ENCODE measurements at places on chromosomes 2 and 18.

- DNase-seq = no peak
Measured at GRCh38 chr2:125553768-125554167, 1102.2 kb upstream of the GYPC start.

GRCh38 chr18:22285361-22286140, 116.2 kb downstream of the GATA6 start:
- DNase-seq = no peak

- DNase-seq = no peak
Measured at GRCh38 chr2:3034396-3034795, 343.2 kb downstream of the EIPR1 start.

GRCh38 chr18:57835904-57836303, 32.8 kb upstream of the ATP8B1 start:
- DNase-seq = no peak

DNA sequence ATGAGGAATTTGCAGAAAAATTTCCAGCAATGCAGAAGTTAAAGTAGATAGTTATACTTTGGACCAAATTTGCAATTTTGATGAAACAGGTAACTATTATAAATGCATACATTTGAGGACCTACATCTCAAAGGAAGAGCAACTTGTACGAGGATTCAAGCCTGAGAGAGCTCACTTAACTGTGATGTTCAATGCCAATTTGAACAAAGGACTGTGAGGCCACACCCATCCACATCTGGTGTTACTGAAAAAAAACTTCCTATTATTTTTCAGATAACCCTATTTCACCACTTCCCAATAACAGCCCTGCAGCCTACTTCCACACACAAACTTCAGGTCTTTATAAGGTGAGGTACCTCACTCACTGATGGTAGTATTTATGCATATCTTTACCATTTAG, 203.5 kb upstream of the NABP1 start:
- no peak for DNase-seq

DNA sequence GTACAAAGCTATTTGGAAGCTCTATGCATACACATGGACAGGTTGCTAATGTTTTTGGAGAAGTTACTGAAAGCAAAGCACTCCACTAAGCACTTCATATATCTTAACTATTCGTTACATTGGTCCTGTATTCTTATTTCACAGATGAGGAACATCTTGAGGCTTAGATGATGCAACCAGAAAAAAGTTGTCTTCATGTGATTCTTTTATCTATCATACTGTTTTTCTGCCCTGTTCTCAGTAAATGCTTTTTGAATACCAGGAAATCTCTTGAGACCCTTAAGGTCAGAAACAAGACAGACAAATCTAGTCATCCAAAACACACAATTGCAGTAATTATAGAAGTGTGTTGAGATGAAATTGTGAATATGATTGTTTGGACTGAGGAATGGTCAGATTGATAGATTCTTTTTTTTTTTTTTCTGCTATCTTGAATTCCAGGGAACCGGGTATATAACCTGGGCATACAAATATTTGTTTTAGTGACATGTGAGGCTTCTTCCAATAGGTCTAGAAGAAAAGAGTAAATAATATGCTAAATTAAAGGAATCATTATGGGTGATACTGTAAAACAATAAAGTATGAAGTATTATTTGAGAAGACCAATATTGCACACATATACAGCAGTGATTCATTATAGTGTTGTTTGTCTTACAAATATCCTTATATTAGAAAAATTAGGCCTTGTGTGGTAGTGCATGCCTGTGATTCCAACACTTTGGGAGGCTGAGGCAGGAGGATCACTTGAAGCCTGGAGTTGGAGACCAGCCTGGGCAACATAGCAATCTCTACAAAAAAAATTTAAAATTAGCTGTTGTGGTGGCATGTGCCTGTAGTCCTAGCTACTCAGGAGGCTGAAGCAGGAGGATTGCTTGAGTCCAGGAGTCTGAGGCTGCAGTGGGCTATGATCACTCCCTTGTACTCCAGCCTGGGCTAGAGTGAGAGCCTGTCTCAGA, 33.7 kb downstream of the EHBP1 start:
- DNase-seq = peak; percentile 38

GRCh38 chr2:66772618-66773017, 337.7 kb downstream of the MEIS1 start:
- DNase-seq = no peak

- no peak for DNase-seq
Measured at GRCh38 chr2:215526341-215526740, 90.5 kb upstream of the FN1 start.

- DNase-seq = peak; percentile 70
Measured at GRCh38 chr18:6624271-6624660, 105.2 kb upstream of the ARHGAP28 start.

DNA sequence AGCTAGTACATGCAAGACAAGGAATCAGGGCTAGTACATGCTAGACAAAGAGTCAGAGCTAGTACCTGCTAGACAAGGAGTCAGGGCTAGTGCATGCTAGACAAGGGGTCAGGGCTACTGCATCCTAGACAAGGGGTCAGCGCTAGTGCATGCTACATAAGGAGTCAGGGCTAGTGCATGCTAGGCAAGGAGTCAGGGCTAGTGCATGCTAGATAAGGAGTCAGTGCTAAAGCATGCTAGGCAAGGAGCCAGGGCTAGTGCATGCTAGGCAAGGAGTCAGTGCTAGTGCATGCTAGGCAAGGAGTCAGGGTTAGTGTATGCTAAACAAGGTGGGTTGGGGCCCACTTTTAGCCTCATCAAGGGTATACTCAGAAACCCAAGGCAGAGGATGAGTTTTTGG, 90.1 kb upstream of the FAM136A start:
- no peak for DNase-seq

GRCh38 chr18:30556112-30556511, 486.4 kb downstream of the DSC3 start:
- DNase-seq = no peak

DNA sequence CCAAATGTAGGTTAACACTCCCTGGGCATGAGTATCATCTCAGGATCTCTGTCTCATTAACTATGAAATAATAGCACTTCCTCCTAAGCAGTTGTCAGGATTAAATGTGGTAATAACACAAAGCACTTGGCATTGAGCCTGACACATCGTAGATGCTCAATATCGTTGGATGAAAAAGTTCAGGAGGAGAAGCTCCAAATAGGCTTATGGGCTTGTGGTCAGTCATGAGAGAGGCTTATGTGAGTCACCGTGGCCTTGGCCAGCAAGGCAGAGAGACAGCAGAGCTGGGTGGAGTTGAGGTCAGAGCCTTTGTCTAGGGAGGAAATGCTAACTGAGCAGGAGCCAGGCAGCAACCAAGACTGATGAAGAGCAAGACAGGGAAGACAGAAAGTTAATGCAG, 68.3 kb upstream of the PPM1B start:
- DNase-seq = peak; percentile 97

DNA sequence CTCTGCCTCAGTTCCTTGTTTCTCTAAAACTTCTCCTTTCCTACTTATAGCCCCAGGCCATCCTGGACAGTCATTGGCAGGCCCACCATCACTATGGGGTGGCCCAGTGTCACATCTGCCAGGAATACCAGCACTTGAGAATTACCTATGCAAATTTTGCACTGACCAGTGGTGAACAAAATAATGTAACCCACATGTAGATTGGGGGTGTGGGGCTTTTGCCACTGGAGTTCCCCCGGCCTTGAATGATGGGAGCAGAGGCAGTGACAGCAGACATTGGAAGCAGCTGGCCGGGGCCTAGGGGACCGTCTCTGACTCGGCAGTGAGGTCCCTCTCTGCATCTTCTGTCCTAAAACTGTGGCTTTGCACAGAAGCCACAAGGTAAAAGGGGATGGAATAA, 24.9 kb upstream of the DNMT3A start:
- no peak for DNase-seq

DNA sequence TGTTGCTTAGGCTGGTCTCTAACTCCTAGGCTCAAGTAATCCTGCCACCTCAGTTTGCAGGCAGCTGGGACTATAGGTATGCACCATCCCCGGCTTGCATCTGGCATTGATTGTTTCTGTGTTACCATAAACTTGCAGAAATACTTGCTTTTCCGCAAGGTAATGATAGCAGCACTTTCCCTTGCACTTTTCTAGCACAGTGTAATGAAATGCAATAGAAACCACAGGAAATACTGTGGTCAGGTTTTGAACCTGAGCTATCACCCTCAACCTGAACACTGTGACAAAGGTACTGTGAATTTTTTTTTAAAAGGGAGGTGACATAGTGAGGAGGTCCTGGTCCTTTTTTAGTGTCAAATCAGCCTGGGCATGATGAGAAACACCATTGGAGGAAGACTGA, 38.3 kb downstream of the DHRS9 start:
- no peak for DNase-seq

- DNase-seq = no peak
Measured at GRCh38 chr2:29143657-29144056, 28.4 kb downstream of the CLIP4 start.

- no peak for DNase-seq
Measured at GRCh38 chr18:26059357-26059756, 31.1 kb downstream of the SS18 start.

DNA sequence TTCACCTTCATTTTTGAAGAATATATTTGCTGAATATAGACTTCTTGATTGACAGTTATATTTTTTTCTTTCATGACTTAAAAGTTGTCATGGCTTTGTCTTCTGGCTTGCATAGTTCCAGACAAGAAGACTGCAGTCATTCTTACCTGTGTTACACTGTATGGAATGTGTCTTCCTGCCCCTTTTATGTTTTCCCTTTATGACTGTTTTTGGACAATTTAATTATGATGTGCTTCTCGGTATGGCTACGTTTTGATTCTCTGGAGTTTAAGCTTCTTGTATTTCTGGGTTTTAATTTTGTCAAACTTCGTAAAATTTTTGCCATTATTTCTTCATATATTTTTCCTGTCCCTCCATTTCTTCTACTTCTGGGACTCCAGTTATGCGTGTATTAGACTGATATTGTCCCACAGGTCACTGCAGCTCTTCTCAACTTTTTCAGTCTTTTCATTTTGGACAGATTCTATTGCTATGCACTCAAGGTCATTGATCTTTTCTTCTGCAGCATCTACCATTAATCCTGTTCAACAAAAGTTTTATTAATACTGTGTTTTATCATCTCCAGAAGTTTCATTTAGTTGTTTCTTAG, 17.1 kb downstream of the MTERF4 start:
- no peak for DNase-seq

DNA sequence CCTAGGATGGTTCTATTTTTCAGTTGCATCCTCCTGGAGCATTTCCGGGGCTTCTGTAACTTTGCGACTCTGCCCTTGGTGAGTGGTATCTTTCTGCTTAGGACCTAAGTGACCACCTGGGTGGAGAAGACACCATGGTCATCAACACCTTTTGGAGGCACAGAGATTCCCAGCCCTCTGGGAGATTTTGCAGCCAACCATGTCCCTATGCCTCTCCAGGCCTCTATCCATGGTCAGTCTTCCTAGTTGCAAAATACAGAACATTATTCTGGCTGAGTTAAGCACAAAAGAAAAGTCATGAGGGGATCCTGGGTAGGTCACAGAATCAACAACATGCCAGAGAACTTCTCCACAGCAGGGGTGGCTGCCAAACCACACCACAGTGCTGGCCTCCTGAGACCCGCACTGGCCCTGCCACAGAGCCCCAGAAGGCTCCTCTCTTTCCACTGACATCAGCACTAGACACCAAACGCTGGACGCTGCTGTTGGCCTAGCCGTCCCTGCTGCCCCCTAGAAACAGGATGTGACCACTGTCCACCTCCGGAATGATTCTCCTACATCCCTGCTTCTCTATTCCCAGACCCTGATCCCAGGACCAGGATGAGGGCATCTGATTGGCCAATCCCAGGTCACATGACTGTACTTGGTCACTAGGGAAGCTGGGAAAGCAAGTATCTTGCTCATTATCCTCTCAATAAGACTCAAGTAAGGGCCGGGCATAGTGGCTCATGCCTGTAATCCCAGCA, 47.7 kb downstream of the SMAD7 start:
- peak; percentile 92 for DNase-seq

- DNase-seq = no peak
Measured at GRCh38 chr2:147500229-147500628, 344.6 kb upstream of the ACVR2A start.

DNA sequence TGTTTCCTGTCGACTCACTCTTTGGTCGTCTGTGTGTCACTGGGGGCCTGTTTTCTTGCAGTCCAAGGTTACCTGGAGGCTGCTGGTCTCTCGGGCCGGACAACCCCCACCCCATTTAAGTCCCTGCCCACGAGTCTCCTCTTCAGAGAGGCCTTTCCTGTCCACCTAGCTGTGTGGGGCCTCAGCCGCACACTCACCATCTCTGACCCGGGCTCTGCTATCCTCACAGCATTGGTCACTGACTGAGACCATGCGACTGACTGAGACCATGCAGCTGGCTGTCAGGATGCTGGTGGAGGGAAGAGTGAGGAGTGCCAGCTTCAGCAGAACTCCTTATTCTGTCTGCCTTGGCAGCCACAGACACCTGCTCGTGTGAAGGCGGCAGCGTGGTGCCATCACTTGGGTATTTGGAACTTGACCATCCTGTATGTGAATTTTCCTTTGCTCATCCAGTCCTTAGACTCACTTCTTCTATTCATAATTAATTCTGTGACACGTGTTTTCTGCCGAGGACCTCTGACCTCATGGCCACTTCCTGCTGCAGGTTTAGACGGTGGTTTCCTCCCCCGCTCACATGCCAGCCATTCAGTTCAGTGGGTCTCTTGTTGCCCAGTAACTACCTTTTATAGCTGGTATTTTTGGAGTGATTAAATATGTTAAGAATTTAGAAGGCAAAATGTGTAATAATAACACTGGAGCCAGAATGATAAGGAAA, 47.5 kb upstream of the ASB1 start:
- DNase-seq = peak; percentile 44

DNA sequence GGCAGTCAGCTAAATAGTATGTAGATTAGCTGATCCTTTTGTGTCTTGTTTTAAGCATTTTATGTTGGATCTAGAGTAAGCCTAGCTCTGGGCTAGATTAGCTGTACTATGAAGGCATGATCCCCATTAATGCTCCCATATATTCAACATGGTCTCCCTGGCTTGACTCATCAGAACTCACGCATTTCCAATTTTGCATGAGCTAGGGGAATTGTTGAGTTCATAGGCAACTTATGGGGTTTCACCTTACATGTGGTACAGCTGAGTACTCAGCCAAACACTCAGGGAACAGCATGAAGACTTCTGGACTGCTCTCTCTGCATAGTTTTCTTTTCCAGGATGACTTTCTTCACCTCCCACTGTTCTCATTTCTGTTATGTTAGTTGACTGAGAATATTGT, 248.2 kb downstream of the TMX3 start:
- DNase-seq = peak; percentile 33

DNA sequence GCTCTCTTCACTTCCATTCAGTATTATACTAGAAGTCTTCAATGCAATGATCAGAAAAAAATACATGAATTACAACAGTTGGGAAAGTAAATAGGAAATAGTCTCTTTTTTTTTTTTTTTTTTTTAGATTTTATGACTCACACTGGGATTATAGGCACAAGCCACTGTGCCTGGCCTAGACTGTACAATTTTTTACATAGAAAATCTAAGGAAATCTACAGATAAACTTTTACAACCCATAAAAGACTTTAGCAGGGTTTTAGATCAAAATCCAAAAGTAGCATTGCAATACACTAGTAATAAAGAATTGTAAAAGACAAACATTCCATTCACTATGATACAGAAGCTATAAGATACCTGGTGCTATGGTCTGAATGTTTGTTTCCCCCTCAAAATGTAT, 39.0 kb downstream of the CFAP221 start:
- no peak for DNase-seq

GRCh38 chr18:75247611-75248421, 37.2 kb downstream of the TSHZ1 start:
- peak; percentile 86 for DNase-seq

GRCh38 chr2:56589835-56590234, 406.0 kb downstream of the CCDC85A start:
- no peak for DNase-seq
